ENCODE measurements at places on chromosomes 4 and X. TPM values are rescaled to one million over a fixed set of nuclear protein-coding genes. Genes with fewer than 3 reads are reported as not detected.

Gene ASB9
- 0.71 TPM for total RNA-seq

Gene ANK2
- 113 TPM for total RNA-seq

Gene FGA
- not detected for total RNA-seq

Gene TRMT44
- total RNA-seq, result 6.1 TPM

Gene STPG2
- total RNA-seq, result 0.21 TPM

Gene F8A3
- total RNA-seq, result 0.27 TPM

Gene FMR1NB
- not detected for total RNA-seq

Gene CT47C1
- total RNA-seq, result not detected

Gene MAGEC3
- not detected for total RNA-seq

Gene NHSL2
- total RNA-seq, result 3.2 TPM

Gene TCP11X2
- not detected for total RNA-seq

Gene DDX53
- total RNA-seq, result not detected

Gene MAGEC2
- total RNA-seq, result not detected

Gene SMIM43
- not detected for total RNA-seq

Gene TSR2
- 29.7 TPM for total RNA-seq

Gene AGA
- total RNA-seq, result 6.0 TPM

GRCh38 chrX:149453906-149454822 is 50.9 kb downstream of the IDS start:
- no peak for DNase-seq

- no peak for DNase-seq
Observed at GRCh38 chr4:30461218-30461617, 259.0 kb upstream of the PCDH7 start.

DNA sequence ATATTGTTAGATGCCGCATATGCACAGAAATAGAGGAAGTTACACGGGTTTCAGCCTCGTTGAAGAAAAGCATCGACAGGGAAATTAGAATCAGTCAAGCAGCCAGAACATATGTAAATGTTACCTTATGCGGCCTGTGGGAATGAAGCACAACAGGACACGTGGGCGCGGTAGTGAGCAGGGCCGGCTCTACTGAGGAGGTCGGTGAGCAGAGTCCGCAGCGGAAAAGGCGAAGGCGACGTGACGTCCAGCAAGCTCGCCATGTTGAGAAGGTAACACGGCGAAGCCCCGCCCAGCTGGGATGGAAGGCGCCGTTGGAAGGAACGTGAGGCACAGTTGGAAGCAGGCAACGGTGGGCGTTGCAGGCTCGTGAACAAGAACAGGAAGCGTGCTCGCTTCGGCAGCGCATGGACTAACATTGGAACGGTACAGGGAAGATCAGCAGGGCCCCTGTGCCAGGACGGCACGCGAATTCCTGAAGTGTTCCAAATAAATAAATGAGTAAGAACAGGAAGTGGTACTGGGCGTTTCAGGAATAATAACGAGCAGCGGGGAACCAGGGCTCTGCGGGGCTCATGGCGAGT is 54.6 kb downstream of the MTNR1A start:
- DNase-seq, result no peak

GRCh38 chr4:158621729-158622128 is 50.0 kb downstream of the C4orf46 start:
- no peak for DNase-seq

DNA sequence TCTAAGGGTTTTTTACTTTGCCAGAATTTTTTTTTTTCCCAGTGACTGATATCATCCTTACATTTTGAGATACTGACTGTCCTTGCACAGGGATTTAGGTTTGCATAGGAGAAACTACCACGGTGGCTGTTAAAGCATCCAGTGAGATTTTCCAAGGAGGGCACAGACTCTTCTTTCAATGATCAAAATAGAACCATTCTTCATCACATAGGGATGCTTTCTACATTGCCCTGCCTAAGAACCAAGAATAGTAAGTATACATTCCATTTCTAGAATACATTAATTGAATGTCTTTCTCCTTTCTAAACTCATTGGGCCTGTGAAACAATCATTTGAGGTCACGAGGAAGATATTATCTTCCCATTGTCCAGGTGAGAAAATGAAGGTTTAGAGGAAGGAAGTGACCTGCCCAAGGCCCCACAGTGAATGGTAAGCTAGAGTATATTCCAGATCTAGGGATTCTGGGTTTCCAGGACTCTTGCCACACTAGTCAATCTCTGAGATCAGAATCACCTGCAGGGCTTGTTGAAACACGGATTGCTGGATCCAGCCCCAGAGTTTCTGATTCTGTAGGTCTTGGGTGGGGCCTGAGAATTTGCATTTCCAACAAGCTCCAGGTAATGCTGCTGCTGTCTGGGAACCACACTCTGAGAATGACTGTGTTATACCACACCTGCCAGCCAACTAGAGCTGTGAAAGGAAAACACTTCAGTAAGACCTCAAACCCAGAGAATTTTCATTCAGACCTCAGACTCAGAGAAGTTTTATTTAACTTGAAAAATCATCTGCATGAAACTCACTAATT is 17.7 kb upstream of the TMEM154 start:
- no peak for DNase-seq

- no peak for DNase-seq
Observed at GRCh38 chr4:54954656-54955388, 170.6 kb downstream of the KDR start.

DNA sequence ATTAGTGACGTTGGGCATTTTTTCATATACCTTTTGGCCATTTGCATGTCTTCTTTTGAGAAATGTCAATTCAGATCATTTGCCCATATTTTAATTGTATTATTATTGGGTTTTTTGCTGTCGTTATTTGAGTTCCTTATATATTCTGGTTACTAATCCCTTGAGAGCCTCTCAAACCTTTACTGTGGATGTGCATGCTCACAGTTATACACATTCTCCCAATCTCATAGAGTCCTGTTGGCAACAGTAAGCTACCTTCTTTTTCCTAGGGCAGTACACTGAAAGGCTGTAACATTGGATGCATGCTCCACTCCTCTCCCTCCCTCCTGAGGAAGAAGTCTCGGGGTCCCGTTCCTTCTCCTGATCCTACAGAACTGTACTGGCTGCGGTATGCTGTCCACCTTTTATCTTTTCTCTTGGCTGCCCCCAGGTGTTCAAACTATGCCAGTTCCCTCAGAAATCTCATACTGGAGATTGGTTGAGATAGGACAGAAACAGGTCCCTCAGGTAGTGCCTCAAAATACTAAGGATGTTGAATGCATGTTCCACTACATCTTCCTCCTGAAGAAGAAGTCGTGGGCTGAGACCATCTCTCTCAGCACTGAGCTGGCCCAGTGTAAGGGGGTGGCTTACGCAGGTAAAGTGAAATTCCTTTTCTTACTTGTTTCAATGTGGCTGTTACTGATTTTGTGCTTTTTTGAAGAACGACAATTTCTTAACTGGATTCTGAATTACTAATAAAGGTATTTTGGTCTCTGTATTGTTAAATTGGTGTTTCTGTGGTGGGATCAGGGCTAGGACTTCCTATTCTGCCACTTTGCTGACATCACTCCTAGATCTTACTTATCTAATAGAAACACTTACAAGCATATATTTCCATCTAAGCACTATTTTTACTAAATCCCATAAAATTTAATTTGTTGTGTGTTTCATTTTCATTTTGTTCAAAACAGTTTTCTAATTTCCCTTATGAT is 145.4 kb upstream of the HUWE1 start:
- no peak for DNase-seq

DNA sequence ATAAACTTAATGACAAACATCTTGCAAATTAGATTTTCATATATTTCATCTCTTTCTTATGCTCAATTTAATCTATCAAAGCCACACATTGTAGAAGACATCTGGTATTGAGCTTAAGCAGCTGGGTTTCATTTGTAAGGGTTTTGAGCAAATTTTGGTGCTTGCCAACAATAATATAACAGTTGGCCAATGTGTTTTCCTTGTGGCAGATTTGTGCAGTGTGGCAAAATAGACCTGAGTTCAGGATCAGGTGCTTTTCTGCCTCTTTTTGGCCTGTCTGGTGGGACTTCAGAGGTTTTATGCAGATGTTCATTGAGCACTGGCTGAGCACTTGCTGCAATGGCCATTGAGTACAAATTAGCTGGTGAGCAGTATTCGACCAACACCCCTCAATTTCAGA is 301.9 kb downstream of the BMPR1B start:
- no peak for DNase-seq

DNA sequence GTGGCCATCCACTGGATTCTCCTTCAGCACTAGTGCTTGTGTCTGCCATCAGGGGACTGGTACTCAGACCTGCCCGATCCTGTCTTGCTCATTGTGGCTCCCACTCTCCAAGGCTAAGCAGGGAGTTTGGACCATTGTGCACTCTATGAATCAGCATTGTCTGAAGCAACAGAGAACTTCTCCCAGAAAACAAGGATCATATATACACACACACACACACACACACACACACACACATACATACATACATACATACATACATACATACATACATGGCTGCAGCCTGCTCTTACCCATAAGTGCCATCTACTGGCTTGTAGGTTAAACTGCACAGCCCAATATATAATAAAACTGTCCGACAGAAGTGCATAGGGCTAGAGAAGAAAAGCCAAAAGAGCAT is 345.3 kb upstream of the LCORL start:
- DNase-seq, result no peak

- DNase-seq, result no peak
Observed at GRCh38 chr4:180665994-180666824, 1577.0 kb upstream of the TENM3 start.

DNA sequence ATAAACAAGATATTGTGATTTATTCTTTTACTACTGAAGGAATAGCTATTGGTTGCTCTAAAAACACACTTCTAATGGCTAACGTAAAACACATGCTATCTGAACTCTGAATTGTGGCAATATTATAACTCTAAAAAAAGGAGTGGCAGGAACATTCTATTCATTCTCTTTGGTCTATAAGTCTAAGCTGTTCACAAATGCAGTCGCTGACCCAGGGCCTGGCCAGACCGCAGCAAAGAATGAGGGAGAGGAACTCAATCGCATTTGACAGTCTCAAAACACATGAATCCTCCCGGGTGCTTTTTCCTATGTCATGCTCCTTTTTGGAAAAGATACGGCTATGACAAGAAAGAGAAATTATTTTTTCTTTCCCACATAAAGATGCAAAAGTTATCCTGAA is 651.6 kb upstream of the PITX2 start:
- no peak for DNase-seq

- DNase-seq, result no peak
Observed at GRCh38 chr4:9980898-9981297, 40.4 kb downstream of the SLC2A9 start.

DNA sequence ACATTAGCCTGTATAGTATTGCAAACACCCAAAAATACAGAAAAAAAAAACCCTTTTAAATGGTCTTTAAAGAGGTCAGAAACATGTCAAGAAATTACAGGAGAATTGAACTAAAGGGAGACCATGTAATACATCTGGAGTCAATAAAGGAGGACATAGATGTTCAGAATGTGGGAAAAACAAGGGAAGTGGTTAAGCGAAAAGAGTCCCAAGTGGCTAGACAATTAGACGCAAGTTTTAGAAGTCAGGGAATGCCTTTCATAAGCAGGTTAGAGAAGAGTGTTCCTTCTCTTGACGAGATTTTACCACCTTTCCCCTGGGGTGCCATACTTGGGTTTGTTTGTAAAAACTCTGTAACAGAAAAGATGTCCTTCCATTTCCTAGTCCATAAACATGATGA is 7.8 kb downstream of the LNX1 start:
- no peak for DNase-seq

DNA sequence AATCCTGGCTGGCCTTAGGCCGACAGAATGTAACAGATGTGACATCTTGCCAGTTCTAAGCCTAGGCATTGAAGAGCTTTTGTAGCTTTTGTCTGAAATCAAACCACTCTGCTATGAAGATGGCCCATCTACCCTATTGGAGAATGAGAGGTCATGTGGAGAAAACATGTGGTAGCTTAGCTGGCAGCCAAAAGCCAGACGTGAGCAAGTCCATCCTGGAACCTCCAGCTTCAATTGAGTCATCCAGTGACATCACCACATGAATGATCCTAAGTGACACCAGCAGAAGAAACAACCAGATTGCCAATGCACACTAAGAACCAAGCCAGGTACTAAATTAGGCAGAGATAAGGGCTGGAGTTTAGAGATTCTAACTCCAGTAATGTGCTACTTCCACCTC is 154.8 kb upstream of the ZFP42 start:
- DNase-seq, result no peak

DNA sequence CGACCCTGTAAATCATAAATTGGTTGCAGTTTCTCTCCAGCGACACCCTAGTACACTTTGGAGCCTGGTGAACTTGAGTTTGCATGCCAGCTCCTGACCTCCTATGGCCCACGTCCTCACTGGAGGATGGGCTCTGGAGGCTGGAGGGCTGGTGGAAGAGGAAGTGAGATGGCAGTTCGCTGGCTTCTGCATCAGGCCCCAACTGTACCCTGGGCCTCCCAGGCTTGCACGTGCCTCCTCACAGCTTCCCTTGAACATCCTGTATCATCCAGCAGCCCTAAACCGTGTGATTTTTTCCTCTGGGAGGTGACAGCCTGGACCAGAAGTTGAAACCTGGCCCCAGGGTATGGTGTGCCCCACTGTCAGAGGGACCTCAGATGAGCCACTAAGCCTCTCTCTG is 78.5 kb downstream of the HTRA3 start:
- DNase-seq, result no peak

GRCh38 chr4:117831060-117831683 is 203.1 kb upstream of the NDST3 start:
- no peak for DNase-seq

- DNase-seq, result no peak
Observed at GRCh38 chrX:52574416-52575275, 57.8 kb upstream of the XAGE1B start.

DNA sequence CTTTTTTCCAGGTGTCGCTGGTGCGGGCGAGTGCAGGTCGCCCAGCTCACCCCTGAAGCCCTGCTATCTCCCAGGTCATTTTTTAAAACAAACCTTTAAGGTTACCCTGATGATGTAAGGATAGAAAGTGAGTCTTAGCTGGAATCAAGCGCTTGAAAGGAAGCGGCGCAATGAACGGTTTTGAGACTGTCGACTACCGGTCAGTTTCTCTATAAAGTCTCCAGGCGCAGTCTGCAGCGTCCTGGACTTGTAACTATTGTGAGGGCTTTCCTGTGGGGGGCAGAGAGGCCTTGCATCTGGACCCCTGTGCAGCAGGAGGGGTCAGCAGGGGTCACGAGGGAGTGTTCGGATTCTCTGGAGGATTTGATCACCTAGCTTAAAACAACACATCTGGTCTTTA is 1.6 kb downstream of the KIT start:
- DNase-seq, result no peak

DNA sequence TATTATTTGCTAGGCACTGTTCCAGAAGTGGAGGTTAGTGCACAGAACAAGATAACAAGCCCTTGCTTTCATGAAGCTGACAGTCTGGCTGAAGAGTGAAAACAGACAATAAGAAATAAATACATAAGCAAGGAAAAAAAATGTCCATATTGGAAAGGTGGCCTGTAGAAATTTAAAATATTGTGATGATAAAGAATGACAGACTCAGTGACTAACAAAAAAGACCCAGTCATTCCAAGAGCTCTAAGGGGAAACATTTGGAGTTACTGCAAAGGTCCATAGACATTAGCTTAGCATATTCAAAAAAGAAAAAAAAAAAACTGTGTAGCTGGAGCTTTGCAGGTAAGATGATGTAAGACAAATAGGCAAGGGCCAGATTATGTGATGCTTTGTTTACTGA is 1.0 kb upstream of the ANTXR2 start:
- no peak for DNase-seq
